Activated T-helper 1 cell treated with anti-CD3 and anti-CD28 coated beads, Interleukin-2, amount 50 U/mL, for 16 hours (primary cell): ENCODE measurements at places on chromosomes 3 and 15.
A peak's percentile ranks its signal among the peaks of the same experiment; 100 is the strongest.

- no peak for DNase-seq
Observed at GRCh38 chr3:119676020-119676419, 1.2 kb downstream of the COX17 start.

- DNase-seq = no peak
Observed at GRCh38 chr3:195551381-195551978, 8.4 kb upstream of the PPP1R2 start.

GRCh38 chr3:76651784-76652183 lies 388.1 kb upstream of the ROBO2 start:
- DNase-seq = no peak

- no peak for DNase-seq
Observed at GRCh38 chr3:44001072-44001471, 240.6 kb upstream of the TOPAZ1 start.

DNA sequence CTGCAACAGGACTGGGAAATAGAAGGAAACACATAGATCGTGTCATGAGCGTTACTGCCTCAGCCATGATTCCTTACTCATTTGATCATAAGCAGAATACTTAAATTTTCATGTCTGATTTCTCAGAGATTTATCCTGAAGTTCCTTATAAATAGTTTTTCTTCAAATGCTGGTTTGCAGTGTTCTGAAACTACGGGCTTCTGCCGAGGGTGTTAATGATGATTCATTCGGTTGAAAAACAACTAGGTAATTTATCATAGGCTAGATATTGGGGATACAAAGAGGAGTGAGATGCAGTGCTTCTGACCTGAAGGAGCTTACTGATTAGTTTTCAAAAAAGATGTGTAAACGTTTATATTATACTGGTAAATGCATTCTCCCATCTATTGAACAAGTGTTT lies 428.9 kb downstream of the NLGN1 start:
- DNase-seq = no peak

DNA sequence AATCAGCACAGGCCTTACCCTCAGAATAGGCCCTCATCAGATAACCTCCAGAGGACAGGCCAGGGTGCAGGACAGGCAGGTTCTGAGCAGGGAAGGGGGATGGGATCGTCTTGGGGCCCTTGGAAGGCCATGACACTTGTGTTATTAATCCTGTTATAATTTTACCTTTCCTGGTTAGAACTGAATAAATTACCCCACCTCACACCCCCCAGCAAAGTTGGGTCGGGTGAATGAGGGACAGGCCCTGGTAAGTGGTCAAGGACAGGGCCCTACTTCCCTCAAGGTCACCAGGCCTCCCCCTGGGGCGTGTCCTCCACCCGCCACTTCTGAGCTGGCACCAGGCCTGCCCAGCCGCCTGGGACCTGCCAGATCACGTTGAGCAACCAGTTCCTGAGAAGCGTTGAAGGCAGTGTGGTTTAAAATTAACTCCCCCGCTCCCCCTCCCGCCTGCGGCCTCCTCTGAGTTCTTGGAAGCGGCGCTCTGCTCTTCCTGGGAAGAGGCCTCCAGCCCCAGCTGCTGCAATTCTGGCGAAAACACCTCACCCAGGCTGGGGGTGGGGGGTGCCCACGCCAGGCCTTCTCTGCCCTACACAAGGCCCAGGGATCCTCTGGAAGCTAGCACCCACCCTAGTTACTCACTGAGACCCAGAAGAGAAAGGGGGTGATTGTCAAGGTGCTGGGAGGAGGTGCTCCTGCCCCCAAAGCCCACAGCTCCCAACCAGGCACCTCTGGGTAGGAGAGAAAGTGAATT lies 10.6 kb downstream of the CISH start:
- peak; percentile 43 for DNase-seq

DNA sequence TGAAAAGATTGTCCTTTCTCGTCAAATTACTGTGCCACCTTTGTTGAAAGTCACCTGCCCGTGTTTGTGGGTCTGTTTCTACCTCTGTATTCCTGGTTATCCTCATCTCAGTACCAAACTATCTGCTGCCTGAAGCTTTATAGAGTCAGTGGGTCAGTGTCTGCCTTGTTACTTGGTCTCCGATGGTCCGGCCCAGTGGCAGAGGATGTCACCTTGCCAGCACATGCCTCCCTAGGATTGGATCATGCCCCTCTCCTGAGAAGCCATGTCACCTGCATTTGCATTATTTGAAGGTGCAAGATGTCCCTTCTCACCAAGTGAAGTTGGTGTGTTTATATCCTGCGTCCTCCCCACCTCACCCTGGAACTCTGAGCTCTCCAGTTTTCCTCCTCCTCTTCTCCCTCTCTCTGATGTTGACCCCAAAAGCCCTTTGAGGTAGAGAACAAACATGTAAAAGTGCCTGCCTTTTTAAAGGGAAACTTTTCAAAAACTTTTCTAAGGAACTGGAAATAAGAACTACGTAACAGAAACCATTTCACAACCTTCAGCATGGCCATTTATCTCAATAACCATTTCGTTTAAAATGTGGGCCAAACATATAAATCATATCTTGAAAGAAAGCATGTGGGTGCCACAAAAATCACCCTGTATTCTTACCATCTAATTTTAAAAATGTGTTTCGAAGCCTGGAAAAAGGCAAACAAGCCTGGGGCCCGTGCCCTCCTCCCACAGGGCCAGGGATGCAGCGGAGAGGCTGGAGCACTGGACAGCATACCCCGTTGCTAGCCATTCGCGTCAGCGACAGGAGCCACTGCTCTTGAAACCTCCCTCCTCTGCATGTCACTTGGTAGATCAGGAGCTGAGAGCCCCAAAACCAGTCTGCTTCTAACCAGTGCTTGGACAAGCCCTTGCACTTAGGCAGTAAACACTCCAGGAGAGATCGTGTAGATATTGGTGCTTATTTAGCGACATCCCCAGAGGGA lies 102.1 kb downstream of the VGLL4 start:
- no peak for DNase-seq

DNA sequence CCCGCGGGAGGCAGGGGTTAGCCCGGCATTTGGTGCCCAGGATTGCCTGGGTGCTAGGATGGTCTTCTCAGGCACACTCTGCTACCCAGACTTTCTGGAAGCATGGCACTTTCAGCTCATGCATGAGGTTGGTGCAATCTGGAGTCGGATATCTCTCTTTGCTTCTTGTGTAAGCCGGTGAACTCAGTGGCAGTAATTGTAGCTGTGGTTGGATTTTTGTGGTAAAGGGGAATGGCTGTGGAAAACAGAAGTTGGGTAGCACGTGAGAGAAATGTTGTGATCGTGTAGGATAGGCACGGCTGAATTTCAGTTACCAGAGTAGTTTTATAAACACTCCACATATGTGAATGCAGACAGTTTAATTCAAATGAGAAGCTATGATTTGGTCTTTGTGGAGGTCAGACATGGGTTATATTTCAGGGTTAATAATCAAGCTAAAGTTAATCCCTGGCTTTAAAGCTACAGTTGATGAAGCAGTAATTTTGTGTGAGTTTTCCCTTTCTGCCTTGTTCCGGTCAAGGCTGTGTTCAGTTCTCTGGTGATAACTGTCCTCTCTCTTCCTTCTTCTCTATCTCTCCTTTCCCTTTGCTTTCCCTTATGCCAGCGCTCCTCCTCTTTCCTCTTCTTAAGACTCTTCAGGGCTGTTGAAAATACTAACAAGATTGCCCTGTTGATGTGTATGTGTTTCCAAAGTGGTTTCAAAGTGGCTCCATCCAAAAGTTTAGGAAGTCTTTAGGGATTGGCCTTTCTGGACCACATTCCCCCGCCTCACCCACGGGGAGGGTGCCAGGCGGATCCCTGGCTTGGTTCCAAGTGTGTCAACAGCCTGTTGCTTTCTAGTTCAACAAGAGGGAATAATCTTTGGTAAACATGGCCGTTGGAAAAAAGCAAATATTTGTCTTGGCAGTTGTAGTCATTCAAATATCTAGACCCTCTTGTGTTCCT lies 404.6 kb upstream of the C2CD4B start:
- DNase-seq = no peak

DNA sequence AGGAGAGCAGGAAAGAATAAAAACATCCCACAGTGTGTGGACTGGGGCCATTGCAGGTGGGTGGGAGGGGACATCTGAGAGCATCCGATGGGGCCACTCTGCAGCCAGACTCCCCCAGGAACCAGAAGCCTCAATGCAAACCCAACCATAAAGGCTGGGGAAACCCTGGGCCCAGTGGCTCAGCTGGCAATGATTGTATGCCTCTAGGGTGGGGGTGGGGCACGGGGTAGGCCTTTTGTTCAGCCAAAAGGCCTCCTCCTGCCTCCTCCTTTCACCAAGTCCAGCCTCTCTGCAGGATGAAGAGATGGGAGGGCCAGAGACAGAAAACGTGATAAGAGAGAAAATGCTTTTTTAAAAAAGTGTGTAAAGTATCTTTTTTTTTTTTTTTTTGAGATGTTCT lies 45.5 kb upstream of the HERC1 start:
- no peak for DNase-seq

GRCh38 chr3:13049400-13049799 lies 23.8 kb downstream of the IQSEC1 start:
- DNase-seq = no peak

DNA sequence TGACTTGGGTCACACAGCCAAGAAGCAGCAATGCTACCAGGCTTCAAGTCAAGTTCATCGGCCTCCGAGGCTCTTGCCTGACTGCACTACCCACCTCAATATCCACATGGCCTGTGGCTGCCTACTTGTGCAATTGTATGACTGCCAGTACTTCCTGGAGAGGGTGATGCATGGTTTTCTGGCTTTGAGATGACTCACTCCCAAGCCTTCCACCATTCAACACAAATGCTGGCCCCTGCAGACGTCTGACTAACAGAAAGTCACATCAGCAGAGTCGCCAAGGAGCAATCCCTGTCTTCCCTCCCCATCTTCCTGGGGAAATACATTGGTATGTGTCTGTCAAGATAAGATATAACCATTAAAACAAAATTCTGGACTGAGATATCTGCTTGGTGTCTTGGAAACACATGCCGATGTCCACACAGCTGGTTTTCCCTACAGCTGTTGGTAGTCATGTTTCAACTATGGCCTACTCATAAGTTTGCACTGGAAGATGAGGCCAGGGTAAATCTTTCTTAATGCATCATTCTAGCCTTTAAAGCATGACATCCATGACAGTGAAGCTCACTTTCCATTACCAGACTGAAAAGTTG lies 79.6 kb upstream of the SPATA12 start:
- peak; percentile 8 for DNase-seq

DNA sequence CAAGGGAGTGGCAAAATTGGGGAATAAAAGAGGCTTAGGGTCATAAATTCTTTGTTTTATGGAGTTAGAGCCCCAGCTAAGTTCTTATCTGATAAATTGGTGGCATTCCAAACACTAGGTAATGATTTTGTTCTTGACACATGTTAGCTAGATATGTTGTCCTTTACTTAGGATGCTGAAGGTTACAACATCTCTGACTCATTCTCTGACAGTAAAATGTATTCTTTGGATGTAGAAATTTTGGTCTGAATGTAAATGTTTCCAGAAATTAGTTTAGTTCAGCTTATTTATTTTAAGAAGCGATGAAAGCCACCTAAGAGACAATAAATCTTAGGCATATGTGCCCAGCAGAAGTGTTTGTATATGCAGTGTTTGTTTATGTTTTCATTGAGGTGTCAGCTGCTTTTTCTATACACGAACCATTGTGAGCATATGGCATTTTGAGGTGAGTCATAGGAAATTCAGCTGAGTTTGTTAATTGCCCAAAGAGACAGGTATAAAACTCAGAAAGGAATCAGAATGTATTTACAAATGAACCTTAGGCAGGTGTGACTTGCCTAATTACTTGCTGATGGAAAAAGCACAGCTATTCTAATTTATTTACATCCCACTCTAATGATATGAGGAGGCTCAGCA lies 247.7 kb downstream of the AGBL1 start:
- no peak for DNase-seq

DNA sequence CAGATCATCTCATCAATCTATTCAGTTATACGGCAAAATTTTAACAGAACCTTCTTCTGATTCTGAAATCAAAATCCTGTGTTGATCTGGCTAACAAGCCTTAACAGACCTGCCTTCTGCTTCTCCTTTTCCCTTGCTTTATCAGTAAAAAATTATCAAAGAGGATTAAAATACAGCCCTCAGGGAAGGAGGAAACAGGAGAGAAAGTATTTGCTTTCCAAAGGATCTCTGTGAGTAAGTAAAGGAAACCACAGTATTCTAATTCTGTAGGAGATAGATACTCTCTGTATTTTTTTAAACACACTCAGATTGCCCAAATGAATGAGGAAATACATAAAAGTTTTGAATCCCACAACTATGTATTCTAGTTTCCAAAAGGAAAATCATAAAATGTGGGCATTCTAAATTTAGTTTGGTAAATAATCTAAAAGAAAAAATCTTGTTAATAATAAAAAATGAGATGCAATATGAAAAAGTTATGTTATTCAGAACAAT lies 221.8 kb downstream of the ZIC1 start:
- DNase-seq = no peak

DNA sequence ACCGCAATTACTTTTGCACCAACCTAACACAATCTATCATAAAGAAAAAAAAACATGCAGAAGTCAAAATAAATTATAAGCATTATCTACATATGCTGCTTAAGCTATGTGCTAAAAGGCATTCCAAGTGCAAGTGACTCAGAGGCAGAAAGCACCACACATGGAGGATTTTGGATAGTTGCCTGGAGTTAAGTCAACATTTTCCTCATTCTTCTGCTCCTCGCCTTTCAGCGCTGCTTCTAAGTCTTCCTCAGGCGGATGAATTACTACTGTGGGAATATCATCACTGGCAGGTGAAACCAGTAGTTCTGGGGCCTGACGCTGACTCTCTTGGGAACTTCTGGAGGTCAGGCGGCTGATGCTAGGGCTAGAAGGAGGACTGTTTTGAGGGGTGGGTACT lies 53.1 kb downstream of the SLC4A7 start:
- no peak for DNase-seq

GRCh38 chr3:11271986-11272904 lies at the start of gene ATG7:
Gene ATG7 (plus strand): TSS chr3:11272397. CDS start chr3:11298696, 26,299 bp downstream.
- DNase-seq = peak; percentile 89

DNA sequence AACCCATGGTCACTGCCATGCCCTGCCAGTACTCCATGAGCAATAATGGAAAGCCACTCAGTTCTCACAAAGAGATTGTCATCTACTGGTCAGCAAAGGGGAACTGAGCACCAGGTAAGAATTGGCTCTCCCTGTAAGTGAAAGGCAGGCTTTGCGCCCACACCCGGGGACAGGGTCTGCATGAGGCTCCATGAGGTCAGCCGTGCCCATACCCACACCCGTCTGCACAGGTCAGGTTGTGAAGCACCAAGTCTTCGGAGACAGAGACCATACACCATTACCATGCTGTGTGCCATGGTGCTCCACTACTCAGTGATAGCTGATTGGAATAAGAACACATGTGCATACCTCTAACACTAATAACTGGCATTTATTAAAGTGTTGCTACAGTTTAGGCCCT lies 322.9 kb downstream of the EPHB1 start:
- no peak for DNase-seq

DNA sequence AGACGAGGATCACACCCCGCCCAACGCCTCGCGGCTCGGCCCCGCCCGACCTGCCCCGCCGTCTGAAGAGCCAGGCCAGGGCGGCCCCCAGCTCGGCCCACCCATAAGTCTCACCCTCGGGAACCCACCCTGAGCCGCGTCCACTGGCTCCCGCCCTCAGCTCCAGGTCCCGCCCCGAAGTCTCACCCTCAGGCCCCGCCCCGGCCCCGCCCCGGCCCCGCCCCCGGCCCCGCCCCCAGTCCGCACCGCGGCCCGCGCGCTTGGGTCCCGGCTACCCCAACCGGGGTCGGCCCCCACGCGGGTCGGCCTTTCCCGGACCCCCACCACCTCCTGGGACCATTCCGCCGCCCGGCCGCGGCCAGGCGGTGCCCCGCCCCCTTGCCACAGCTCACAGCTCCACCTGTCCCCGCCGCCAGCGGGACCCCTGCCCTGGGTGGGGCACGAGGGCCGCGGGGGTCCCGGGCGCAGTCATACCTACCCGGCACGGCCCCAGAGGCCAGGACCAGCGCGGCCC lies 489 bp downstream of the CSPG5 start:
- DNase-seq = peak; percentile 20

GRCh38 chr3:13167064-13167743 lies 94.0 kb upstream of the IQSEC1 start:
- no peak for DNase-seq
